ENCODE measurements at places on chromosomes 12 and 14.

- DNase-seq = no peak
Observed at GRCh38 chr14:74409441-74409840, 16.6 kb downstream of the SYNDIG1L start.

DNA sequence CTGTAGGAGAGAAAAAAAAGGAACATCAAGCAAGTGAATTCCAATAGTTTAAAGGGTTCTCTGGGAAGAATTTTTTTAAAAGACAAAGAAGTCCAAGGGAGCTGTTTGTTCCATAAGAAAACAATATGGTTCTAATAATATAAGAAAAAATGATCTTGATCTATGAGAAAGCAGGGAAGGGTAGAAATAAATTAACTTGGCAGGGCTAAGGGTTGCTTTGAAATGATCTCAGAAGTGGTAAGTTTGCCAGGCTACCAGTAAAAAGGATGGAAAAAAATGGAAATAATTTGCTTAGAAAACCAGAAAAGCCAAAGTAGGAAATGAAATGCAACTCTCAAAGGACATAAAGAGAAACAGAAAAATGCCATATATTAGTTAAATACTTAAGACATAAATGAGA, 41.7 kb upstream of the EMP1 start:
- no peak for DNase-seq

- no peak for DNase-seq
Observed at GRCh38 chr12:101792046-101792931, 38.5 kb downstream of the GNPTAB start.

DNA sequence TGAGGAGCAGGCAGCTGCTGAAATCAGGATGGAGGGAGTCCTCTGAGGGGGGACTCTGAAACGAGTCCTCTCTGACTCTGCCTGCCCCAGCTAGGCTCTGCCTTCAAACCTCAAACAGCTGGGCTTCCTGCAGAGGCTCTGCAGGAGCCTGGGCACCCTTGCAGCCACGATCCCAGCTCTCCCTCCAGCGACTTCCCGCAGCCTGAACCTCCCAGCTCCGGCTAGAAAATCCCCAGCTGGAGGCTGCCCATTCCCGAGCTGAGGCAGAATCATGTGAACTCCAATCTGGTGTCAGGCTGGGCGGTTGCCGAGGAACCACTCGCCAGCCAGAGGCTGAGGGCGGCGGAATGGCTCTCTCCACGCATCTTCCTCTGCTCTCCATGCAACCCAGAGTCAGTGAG, at the start of gene GPR68:
TSS of gene GPR68 (minus strand) at position 204 of the 401 bp plus-strand sequence. CDS start 9,654 bp downstream, outside the sequence.
- DNase-seq = no peak

DNA sequence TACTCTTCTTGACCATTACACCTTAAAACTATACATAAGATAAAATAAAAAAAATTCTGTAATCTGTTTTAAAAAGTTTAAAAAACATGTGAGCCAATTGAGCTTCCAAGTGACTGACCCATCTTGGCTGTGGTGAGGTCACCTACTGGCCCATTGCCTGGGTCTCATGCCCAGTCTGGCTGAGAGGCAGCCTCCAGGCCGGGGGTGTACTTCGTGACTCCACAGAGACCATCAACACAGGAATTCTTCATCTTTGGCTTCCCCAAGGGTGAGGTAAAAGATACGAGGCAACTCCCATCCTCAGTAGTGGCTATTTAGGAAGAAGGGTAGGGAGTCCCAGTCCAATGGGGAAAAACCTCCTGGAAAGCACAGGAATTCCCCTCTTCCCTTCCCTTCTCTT, 113.2 kb downstream of the APAF1 start:
- DNase-seq = no peak

DNA sequence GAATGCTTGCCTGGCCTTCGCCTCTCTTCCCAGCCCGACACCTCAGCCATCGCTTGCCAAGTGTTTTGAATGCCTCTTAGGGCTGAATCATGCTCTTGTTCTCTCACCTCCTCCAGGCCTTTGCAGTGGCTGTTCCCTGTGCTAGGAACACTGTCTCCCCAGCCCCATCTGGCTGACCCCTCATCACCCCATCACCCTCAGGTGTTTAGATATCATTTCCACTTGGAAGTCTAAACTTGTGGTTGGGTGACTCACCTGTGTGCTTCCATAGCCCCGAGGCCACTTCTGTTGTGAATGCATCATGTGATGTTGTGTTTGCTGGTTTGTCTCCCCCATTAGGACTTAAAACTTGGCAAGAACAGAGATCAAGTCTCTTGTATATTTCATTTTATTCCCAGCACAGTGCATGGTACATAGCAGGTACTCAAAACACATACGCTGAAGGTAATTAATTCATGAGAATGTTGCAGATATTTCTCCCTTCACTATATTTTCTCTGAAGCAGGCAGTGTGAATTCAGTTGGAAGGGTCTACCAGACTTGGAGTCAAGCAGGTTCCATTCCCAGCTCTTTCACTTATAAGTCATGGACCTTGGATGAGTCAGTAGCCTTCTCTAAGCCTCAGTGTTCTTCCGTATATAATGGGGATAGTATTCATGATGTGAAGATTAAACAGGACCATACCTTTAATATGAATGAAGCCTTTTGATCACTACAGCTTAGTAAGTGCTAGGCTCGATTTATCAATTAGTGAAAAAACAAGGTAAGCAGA, 67.8 kb downstream of the HRK start:
- no peak for DNase-seq

- DNase-seq = no peak
Observed at GRCh38 chr12:104761091-104761490, 197.0 kb downstream of the SLC41A2 start.

Measured in T-helper 17 cell (primary cell).